Tibial nerve (tissue), 4 donors: ENCODE measurements at places on chromosomes 11 and 22. TPM values are rescaled to one million over a fixed set of nuclear protein-coding genes. Genes with fewer than 3 reads are reported as not detected.

GRCh38 chr11:122215244-122215992, 99.4 kb upstream of the BLID start:
- no peaks in the 10 kb centered on the region for H3K36me3 ChIP-seq
- no peaks in the 10 kb centered on the region for H3K4me1 ChIP-seq
- peak; percentile 47 for DNase-seq
- no peaks in the 10 kb centered on the region for H3K27me3 ChIP-seq
- H3K27ac ChIP-seq = peak overlapping the region; percentile 52
- H3K4me3 ChIP-seq = no peak overlapping the region

- no peak for DNase-seq
- peaks cover 79% of the 10 kb centered on the region for H3K4me1 ChIP-seq
- no peaks in the 10 kb centered on the region for H3K27me3 ChIP-seq
- H3K4me3 ChIP-seq = no peak overlapping the region
Measured at GRCh38 chr11:12809864-12810567, 135.8 kb downstream of the TEAD1 start.

DNA sequence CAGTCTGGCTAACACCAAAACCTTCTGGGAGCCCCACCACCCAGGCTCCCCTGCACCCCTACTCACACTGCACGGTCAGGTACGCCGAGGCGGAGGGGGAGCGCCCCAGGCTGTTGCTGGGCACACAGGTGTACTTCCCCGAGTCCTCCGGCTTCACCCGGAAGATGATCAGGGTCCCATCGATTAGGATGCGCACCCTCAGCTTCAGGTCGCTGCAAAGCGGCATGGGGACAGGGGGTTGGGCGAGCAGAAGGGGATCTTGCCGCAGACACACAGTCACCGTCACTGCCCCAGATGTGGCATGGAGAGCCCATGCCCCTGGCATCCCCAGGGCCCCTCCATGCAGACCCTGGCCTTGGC, 21.2 kb downstream of the IGSF9B start:
- no peaks in the 10 kb centered on the region for H3K4me1 ChIP-seq
- no peaks in the 10 kb centered on the region for H3K27me3 ChIP-seq
- no peak for DNase-seq
- no peak overlapping the region for H3K27ac ChIP-seq

- no peak for DNase-seq
- H3K27me3 ChIP-seq = peaks cover 17% of the 10 kb centered on the region
- no peak overlapping the region for H3K4me3 ChIP-seq
- no peaks in the 10 kb centered on the region for H3K4me1 ChIP-seq
Measured at GRCh38 chr11:116175707-116176106, 597.1 kb downstream of the BUD13 start.

DNA sequence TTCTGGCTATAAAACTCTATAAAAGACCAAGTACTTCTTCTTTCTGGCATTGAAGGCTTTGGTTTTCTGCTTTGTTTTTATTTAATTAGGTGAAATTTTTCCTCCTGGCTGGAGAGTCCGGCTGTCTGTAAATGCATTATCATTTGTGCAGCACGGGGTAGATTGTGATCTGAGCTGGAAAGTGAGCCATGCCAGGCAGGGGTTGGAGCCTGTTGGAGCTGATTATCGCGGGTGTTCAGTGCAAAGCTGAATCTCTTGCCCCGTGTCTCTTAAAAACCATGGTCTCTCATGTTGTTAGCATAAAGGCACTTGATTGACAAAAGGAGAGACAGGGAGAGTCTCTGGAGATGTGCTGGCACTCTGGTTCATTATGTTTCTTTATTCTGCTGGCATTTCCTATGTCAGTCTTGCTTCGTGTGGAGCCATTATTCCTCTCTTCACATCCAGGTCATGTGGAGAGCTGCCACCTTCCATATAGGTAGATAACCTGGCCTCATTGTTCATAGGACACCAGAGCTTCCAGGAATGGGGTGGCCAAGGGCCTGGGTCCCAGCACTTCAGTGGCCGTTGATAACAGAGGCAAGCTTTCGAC, 75.2 kb downstream of the LDLRAD3 start:
- no peak overlapping the region for H3K4me3 ChIP-seq
- H3K27me3 ChIP-seq = no peaks in the 10 kb centered on the region
- no peak for DNase-seq

DNA sequence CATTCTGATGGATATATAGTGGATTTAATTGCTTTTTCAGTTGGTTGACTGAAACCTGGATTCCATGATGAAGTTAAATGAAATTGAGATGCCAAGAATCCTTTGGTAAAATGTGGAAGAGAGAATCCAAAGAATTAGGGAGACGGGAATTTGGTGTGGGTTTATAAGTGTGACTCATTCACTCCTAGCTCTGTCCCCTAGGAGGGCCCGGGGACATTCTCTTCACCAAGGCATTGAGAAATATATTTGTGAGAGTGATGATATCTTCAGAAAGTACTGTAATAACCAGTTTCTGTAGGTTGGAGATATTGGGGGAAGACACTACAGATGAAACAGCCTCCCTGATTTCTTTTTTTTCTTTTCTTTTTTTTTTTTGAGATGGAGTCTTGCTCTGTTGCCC, 13.6 kb upstream of the PHOX2A start:
- H3K4me1 ChIP-seq = no peaks in the 10 kb centered on the region
- H3K27me3 ChIP-seq = peaks cover 27% of the 10 kb centered on the region
- no peak overlapping the region for H3K4me3 ChIP-seq
- H3K36me3 ChIP-seq = no peaks in the 10 kb centered on the region
- DNase-seq = no peak

DNA sequence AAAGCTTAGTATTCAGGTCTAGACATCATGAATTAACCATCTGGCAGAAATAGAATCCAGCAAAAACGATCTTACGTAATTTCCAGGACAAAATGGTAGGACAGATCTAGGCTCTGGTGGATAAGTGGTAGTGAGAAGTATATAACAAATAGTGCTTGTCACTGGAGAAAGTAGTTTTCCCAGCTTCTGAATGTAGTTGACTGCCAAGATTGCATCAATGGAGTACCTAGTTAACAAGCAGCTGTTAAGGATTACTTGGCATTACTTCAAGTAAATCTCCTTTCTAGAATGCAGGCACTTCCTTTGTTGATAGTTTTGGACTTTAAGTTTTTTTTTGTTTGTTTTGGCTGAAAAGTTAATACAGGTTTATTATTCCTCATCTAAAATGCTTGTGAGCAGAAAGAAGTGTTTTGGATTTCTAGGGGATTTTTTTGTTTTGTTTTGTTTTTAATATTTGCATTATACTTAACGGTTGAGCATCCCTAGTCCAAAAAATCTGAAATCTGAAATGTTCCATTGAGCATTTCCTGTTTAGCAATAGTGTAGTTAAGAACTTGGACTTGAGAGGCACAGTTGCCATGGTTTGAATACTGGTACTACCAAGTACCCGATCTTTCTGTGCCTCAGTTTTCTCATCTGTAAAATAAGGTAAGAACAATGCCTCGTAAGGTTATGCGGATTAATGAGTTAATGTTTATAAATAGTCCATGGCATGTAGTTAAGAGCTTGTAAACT, 20.3 kb downstream of the FAM118B start:
- no peaks in the 10 kb centered on the region for H3K36me3 ChIP-seq
- no peaks in the 10 kb centered on the region for H3K27me3 ChIP-seq
- DNase-seq = no peak
- peaks cover 8% of the 10 kb centered on the region for H3K4me1 ChIP-seq
- H3K4me3 ChIP-seq = no peak overlapping the region

GRCh38 chr22:36328635-36329253, 59.0 kb downstream of the MYH9 start:
- H3K27ac ChIP-seq = peak overlapping the region; percentile 79
- H3K27me3 ChIP-seq = no peaks in the 10 kb centered on the region
- DNase-seq = no peak
- no peaks in the 10 kb centered on the region for H3K36me3 ChIP-seq
- H3K4me3 ChIP-seq = no peak overlapping the region
- peaks cover 81% of the 10 kb centered on the region for H3K4me1 ChIP-seq

DNA sequence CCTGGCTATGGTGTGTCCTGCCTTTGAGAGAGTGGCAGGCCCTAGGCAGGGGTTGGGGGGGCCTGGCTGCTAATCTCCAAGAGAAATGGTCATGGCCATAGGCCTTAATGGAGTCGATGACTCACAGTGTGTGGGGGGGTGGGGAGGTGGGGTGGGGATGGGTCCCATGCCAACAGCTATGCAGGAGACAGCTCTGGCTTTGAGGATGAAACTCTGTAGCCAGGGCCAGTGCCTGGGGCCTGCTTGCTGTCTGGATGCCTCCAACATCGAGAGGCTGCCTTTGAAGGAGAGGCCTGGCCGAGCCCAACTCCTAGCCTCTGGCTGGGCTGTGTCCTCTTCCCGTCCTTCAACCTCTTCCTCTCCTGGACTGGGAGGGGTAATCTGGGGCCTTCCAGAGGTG, 23.9 kb upstream of the TSPAN18 start:
- no peak overlapping the region for H3K27ac ChIP-seq
- H3K36me3 ChIP-seq = no peaks in the 10 kb centered on the region
- H3K4me1 ChIP-seq = no peaks in the 10 kb centered on the region
- no peak for DNase-seq
- H3K27me3 ChIP-seq = no peaks in the 10 kb centered on the region
- no peak overlapping the region for H3K4me3 ChIP-seq

DNA sequence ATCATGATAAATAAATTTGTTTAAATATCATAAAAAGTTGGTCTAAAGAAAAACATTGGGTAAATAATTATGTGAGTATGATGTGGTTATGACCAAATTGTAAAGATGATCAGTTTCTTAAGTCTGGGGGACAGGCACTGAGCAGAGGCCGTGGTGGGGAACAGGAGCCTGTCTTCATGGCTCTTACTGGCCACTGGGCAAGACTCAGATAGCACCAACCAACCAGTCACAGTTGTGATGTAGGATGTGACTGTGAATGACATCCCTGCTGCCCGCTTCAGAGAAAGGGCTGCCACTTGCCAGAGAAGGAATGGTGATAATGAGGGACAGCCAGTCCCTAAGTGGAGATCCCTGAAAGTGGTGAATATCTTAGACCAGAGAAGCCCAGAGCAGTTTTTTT, 7.0 kb downstream of the PTPRJ start:
- H3K36me3 ChIP-seq = no peaks in the 10 kb centered on the region
- no peak overlapping the region for H3K4me3 ChIP-seq
- H3K27ac ChIP-seq = peak overlapping the region; percentile 90
- DNase-seq = no peak

DNA sequence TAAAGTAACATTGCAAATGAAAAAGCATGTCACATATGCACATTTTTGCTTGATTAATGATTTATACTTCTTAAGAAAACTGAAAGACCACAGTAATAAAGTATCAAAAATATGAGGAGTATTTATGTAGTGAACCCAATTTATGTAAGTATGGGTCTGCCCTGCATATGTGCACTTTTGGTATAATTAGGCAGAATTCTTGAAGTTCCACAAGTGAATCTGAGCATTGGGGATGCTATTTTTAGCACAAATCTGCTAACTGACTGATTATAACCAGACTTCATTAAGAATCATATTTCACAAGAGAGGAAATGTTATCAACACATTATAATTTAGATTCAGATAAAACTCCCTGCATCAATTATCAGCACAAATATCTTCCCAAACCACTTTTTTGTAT, 407.1 kb upstream of the LRRC4C start:
- H3K27me3 ChIP-seq = no peaks in the 10 kb centered on the region
- no peaks in the 10 kb centered on the region for H3K4me1 ChIP-seq
- no peak for DNase-seq
- H3K27ac ChIP-seq = no peak overlapping the region
- H3K4me3 ChIP-seq = no peak overlapping the region

GRCh38 chr22:48054596-48054995, 1292.1 kb downstream of the TBC1D22A start:
- H3K27ac ChIP-seq = no peak overlapping the region
- no peaks in the 10 kb centered on the region for H3K4me1 ChIP-seq
- no peaks in the 10 kb centered on the region for H3K36me3 ChIP-seq
- H3K27me3 ChIP-seq = no peaks in the 10 kb centered on the region

- H3K36me3 ChIP-seq = no peaks in the 10 kb centered on the region
- no peak overlapping the region for H3K27ac ChIP-seq
- no peak for DNase-seq
- peaks cover 58% of the 10 kb centered on the region for H3K4me1 ChIP-seq
- H3K4me3 ChIP-seq = no peak overlapping the region
- H3K27me3 ChIP-seq = no peaks in the 10 kb centered on the region
Measured at GRCh38 chr22:29885610-29886009, 2.6 kb downstream of the MTMR3 start.

DNA sequence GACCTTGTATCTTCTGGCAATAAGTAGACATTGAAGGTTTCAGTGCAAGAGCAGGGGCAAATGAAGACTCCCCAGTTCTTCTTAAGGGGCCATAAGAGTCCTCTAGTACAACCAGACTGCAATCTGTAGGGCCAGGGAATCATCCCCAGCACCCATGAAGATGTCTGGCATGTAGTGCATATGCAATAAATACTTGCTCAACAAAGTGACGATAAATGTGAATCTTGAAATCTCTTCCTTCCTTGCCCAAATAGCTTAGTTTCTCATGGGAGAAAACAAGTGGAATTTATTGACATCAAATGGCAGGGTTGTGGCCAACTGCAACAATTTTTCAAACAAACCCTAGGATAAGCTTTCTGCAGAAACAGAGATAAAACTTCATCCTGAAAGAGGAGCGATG, 107.6 kb downstream of the ABTB2 start:
- no peak overlapping the region for H3K4me3 ChIP-seq
- no peak overlapping the region for H3K27ac ChIP-seq
- peaks cover 27% of the 10 kb centered on the region for H3K4me1 ChIP-seq
- no peaks in the 10 kb centered on the region for H3K27me3 ChIP-seq
- no peaks in the 10 kb centered on the region for H3K36me3 ChIP-seq
- no peak for DNase-seq

- peaks cover 24% of the 10 kb centered on the region for H3K4me1 ChIP-seq
- H3K27me3 ChIP-seq = no peaks in the 10 kb centered on the region
- H3K27ac ChIP-seq = no peak overlapping the region
- DNase-seq = no peak
- no peak overlapping the region for H3K4me3 ChIP-seq
- H3K36me3 ChIP-seq = no peaks in the 10 kb centered on the region
Measured at GRCh38 chr22:39188809-39189208, 36.3 kb upstream of the CBX7 start.

- H3K27ac ChIP-seq = no peak overlapping the region
- H3K4me1 ChIP-seq = no peaks in the 10 kb centered on the region
- DNase-seq = no peak
- no peak overlapping the region for H3K4me3 ChIP-seq
Measured at GRCh38 chr11:10484461-10485180, 29.6 kb downstream of the AMPD3 start.

Gene TYR
- total RNA-seq = not detected

Gene RCOR2
- total RNA-seq = not detected

Gene NXPE1
- total RNA-seq = not detected

Gene KDM4E
- not detected for total RNA-seq

Gene XNDC1N
- total RNA-seq = 21.4 TPM

Gene TREH
- total RNA-seq = not detected

Gene FGF3
- total RNA-seq = not detected

Gene MYEOV
- 5.9 TPM for total RNA-seq

Gene NAV2
- total RNA-seq = 32.4 TPM

Gene TMEM25
- 25.6 TPM for total RNA-seq
